ENCODE measurements at places on chromosomes 2 and 18. TPM values are rescaled to one million over a fixed set of nuclear protein-coding genes. Genes with fewer than 3 reads are reported as not detected.

DAW1 gene
- polyA plus RNA-seq = 3.9 TPM

- DNase-seq = no peak
These were observed 129.0 kb upstream of the REG3G start for GRCh38 chr2:78896536-78896935.

DNA sequence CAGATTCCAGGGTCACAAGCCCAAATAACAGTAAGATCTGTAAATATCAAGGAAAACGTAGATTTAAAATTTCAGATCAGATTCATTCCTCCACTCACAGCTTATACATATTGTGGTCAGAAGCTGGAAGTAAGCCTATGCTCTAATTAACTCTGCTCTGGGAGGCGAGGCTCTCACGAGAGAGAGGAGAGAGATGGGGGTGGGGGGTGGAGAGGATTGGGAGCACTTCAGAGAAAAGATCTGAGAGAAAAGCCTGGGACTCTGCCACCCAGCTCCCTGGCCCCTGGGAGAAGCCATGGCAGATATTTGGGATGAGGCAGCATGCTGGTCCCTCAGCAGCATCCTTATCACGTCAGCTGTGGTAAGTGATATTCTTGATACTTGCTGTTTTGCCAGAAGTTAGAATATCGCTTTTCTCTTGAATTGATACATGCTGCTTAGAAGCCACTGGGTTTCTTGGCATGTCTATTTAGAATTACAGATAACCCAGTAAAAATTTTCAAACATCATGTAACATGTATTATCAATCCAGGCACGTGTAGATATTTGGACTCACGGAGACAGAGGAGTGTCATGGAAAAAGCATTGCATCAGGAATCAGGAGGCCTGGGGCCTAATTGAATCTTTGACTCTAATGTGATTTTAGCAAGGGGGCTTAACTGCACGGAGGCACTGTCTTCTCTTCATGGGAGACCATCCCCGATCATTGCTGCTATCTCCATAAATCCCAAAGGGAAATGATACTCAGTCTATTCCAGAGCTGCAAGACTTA, 265.4 kb downstream of the HRH4 start:
- no peak for DNase-seq

DNA sequence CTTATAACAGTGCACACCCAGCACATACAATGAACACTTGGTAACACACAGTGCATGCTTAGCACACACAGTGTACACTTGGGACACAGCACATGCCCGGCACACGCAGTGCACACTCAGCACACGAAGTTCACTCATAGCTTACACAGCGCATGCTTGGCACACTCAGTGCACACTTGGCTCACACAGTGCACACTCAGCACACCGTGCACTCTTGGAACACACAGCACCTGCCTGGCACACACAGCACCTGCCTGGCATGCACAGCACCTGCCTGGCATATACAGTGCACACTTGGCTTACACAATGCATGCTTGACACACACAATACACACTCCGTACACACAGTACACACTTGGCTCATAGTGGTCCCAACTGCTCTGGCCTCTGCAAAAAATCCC, 128.2 kb downstream of the GALR1 start:
- no peak for DNase-seq
